CD4-positive, alpha-beta T cell treated with Interleukin-17A for 4 hours (primary cell): ENCODE measurements at places on chromosomes 5 and 9.

DNA sequence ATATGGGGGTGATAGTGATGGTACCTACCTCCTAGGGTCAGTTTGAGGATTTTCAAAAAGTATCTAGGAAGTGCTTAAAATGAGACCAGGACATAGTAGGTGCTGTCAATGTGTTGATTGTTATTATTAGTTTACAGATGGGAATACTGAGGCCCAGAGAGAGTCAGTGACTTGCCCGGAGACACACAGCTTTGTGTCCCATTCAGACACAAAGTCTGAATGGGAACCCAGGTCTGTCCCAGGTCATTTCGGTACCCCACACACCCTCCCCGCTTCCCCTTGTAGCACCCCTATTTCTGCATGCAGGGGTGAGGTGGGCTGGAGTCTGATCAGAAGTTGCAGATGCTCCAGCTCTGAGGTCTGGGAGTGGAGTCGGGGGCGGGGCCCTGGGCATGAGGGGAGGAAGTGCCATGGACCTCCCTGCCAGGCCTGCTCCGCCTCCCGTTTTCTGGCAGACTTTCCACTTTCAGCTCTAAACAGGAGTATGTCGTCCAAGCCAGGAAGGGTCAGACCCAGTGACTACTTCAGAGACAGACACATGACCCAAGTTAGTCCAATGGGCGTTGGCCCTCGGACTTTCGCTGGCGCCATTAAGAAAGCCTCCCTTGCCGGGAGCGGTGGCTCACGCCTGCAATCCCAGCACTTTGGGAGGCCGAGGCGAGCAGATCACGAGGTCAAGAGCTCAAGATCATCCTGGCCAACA is 3.2 kb upstream of the DBN1 start:
- no peak for DNase-seq

DNA sequence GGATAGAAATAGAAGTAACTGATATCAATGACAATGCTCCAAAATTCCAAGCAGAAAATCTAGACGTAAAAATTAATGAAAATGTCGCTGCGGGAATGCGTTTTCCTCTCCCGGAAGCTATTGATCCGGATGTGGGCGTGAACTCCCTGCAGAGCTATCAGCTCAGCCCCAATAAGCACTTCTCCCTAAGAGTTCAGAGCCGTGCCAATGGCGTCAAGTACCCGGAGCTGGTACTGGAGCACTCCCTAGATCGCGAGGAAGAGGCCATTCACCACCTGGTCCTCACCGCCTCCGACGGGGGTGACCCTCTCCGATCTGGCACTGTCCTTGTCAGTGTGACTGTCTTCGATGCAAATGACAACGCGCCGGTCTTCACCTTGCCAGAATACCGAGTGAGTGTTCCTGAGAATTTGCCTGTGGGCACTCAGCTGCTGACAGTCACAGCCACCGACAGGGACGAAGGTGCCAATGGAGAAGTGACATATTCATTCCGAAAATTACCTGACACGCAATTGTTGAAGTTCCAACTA is 818 bp downstream of the PCDHGA10 start:
- no peak for DNase-seq

- no peak for DNase-seq
Observed at GRCh38 chr9:87029905-87030304, 82.6 kb upstream of the GAS1 start.

GRCh38 chr5:79771387-79771786 is 81.8 kb downstream of the CMYA5 start:
- no peak for DNase-seq

- DNase-seq, result peak; percentile 46
Observed at GRCh38 chr5:108727651-108728565, 19.8 kb upstream of the FER start.

- no peak for DNase-seq
Observed at GRCh38 chr5:16806711-16807546, 129.2 kb downstream of the MYO10 start.

- no peak for DNase-seq
Observed at GRCh38 chr5:121285801-121286521, 565.7 kb upstream of the FTMT start.

- no peak for DNase-seq
Observed at GRCh38 chr9:133855802-133856521, 117.8 kb upstream of the SARDH start.

DNA sequence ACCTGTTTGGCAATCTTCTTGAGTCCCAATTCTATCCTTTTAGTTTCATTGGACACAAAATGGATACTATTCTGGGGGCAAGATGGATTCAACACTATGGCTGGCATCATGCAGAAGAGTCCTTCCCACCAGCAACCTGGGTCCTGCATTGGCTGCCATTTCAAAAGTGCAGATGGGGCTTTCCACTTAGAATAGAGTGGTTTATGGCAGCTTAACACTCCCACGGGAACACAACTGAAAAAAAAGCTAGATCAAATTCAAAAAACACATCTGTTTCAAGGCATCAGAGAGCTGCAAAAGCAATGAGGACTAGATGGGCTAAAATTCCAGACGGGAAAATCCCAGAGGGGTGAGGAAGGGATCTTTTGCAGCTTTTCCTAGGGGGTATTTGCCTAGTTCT is 11.2 kb upstream of the HMHB1 start:
- DNase-seq, result no peak

DNA sequence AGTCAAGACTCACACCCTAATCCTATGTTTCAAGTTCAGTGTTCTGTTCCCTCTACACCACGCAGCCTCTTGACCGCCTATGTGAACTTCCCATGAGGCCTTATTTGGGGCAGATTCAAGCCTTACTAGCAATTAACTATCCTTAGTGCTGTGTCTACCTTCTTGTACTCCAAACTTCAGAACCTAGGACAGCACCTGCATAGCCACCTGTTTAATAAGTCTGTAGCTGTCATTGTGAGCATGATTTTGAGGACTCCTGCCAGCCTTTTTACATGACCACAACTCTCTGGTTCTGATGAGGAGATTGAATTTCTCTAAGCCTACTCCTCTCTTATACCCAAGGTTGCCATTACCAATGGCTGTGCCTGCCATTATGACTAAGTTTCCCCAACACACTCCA is 50.8 kb upstream of the PCSK1 start:
- no peak for DNase-seq

DNA sequence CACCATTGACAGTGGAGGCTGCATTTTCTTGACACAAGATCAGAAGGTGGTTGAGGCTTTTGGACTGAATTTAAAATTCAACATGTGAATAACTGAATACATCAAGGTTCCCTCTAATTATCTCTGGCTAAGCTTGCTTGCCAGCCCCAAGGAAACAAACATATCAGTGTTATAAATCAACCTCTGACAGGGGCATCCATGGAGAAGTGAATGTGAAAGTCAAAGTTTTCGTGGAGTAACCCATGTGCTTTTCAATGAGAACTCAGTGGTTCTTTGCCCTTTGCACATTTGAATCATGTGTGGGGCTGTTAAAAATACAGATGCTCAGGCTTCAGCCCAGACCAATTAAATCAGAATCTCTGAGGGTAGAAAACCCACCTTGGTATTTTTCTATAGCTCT is 128.9 kb downstream of the LRRC70 start:
- no peak for DNase-seq

DNA sequence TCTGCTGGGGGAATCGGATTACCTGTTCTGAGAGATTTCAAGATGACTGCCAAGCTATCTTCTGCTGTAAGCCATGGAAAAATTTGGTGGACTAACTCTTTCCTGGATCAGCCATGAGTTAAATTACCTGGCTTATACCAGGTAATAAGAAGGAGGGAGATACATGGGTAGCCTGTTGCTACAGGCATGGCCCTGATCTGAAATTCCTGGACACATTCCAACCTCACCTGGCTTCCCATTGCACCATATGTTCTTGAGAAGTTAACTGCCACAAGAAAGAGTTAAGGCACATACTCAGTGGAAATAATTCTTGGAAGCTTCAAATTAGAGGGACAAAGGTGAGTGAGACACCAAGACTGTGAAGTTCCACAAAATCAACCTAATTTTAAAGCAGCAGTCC is 371.3 kb downstream of the ACTL7B start:
- DNase-seq, result no peak
